ENCODE measurements at places on chromosomes 7 and 10. TPM values are rescaled to one million over a fixed set of nuclear protein-coding genes. Genes with fewer than 3 reads are reported as not detected.

DNA sequence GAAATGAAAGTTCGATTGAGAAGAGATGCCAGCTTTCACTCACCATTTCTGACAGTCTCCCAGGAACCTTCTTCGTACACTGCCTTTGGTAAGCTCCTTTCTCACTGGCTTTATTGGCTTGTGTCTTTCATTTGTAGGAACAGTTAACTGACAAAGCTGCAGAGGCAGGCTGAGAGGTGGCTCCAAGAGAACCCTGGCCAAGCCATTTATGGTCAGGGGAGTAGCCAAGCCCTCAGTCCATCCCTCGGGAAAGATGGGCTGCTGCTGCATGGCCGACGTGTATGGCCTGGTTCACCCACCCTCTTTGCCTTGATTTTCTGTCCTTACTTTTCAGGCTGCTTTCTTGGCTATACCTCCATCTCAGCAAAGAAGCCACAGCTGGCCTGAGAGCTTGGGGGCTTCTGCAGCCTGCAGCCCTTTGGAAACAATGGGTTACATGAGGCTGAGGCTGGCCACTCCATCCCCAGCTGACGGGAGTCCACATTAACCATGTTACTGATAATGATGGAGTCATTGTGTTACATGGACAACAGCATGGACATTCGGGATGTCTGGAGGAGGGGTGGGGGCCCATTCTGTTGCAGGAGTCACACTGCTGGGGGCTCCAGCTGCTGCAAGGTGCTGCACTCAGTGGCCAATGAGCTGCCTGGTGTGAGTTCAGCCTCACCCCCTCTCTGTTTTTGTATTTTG, at the start of gene OPALIN:
TSS of gene OPALIN (minus strand) at position 152 of the 690 bp plus-strand sequence. CDS start at position 46, 106 bp downstream.
- no peak for DNase-seq

The PAPSS2 gene
- total RNA-seq: 11.8 TPM

GRCh38 chr7:57769958-57770357, 320.0 kb downstream of the ZNF716 start:
- DNase-seq: no peak

DNA sequence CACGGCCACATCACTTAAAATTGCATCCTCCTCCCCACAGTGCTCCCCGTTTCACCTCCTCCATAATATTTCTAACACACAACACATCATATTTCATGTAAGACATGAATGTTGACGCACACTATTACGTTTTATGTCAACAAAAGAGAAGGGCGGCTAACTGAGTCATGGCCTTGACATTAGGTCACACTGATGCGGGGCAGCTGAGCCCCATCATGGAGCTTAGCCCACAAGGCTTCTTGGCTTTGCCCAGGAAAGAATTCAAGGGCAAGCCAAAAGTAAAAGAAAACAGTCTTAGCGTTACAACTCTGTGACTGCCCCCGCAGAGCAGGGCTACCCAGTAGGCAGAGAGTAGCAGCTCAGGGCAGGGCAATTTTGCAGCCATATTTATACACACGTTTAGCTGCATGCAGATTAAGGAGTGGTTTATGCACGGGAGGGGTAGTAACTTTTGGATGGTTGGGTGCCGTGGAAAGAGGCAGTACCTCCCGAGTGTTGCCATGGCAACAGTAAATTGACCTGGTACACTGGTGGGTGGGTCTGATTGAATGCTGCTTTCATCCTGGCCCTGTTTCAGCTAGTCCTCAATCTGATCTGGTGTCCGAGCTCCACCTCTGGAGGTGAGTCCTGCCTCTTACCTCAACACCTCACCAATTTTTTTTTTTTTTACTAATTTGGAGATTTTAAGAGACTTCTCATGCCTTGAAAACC, 156.2 kb upstream of the FRMD4A start:
- DNase-seq: no peak

- no peak for DNase-seq
Measured at GRCh38 chr10:11186374-11186773, 168.7 kb downstream of the CELF2 start.

The SCIN gene
- 0.20 TPM for total RNA-seq

- DNase-seq: no peak
Measured at GRCh38 chr7:12719141-12719919, 31.9 kb downstream of the ARL4A start.

DNA sequence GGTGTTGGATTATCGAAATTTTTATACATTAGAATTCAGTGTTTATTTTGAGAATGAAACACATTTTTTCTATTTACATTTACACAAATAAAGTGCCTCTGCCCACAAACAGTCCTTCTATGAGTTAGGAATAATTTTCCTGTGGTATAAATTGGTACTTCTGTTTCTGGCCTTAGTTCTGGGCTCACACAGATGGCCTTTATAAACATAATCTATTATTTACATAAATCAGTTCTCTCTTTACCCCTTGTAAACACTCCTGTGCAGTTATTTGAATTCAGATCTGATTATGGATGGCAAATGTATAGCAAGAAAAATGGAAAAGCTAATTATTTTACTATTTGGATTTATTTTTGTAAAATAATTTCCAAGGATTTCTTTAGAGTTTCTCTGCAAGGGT, 143.2 kb downstream of the PRKG1 start:
- no peak for DNase-seq

All from left ventricle myocardium superior (tissue), 1 donor.